Ovary (tissue), 10 donors: ENCODE measurements at places on chromosomes 2 and 18.

- no peak for DNase-seq
Measured at GRCh38 chr2:158965641-158966040, 2.8 kb upstream of the TANC1 start.

GRCh38 chr18:69774831-69775230 lies 172.8 kb downstream of the CD226 start:
- no peak for DNase-seq

DNA sequence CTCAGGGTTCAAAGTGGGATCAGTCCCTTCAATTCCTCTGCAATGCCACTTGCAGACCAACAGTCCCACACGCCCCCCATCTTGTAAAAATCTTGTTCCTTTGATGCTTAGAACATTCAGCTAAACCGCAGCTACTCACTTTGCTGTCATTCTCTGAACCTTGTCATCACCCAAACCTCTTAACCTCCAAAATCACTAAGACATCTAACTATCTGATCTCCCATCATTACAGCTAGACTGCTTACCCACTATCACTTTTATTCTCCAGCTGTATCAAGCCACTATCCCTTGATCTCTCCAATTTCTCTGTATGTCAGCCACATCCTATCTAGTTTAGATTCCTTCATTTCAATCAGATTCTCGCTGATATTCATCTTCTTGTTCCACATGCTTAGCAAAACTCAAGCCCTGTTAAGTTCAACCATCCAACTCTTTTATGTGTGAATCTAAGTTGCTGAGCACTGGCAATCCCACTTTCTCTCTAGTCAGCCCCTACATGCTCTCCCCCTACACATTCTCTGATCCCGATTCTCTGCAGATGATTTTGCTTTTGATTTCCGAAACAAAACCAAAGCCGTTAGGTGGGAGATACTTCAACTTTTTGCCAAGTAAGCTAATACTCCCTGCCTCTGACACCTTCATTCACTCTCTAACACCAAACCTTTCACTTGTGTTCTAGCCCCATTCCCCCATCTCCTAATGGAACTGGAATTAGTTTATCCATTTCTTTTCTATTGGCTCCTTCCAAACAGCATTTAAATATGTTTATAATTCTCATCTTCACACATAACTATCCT lies 4.6 kb downstream of the GTF3C2 start:
- no peak for DNase-seq

DNA sequence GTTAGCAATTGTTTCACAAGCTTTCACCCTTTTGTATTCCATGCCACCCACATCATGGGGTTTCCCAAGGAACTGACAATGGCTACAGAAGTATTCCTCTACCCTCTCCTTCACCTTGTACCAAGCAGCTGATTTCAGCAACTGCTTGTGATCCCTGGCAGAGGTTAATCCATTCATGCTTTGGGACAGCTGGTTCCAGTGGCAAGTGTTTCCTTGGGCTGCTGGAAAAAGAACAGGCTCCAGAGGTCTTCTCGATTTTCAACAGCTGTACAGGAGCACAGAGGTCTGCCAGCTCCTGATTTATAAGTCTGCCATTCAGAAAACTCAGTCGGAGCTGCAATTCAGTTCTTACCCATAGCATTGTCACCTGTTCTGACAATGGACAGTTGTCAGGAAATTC lies 239.2 kb upstream of the CWC22 start:
- DNase-seq, result no peak

DNA sequence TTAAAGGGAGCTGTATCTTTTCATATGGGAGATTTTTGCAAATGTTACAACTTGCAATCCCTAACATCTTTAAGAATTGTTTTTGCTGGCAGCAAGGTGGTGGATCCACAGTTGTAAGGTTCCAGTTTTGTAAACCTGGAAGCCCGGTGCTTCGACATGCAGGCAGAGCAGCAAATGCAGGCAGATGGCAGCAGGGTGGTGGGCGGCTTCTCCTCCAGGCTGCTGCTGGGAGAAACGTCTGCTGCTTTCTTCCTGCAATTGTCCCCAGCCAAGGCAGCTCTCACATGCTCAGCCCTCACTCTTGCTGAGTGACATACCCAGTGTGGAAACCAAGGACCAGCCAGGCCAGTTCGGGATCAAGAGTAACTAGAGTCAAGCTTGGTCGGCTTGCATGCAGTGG lies 166.0 kb downstream of the SEPTIN10 start:
- no peak for DNase-seq

- no peak for DNase-seq
Measured at GRCh38 chr18:26511339-26512071, 36.8 kb downstream of the KCTD1 start.

- DNase-seq, result no peak
Measured at GRCh38 chr2:235255693-235256092, 238.2 kb upstream of the AGAP1 start.

GRCh38 chr2:230230496-230231200 lies 5.1 kb downstream of the SP140 start:
- no peak for DNase-seq
